Right hindlimb (tissue), 1 donor: ENCODE measurements at places on chromosomes 1 and 21.

- no peak for DNase-seq
Observed at GRCh38 chr1:46184920-46185658, 8.8 kb upstream of the P3R3URF start.

DNA sequence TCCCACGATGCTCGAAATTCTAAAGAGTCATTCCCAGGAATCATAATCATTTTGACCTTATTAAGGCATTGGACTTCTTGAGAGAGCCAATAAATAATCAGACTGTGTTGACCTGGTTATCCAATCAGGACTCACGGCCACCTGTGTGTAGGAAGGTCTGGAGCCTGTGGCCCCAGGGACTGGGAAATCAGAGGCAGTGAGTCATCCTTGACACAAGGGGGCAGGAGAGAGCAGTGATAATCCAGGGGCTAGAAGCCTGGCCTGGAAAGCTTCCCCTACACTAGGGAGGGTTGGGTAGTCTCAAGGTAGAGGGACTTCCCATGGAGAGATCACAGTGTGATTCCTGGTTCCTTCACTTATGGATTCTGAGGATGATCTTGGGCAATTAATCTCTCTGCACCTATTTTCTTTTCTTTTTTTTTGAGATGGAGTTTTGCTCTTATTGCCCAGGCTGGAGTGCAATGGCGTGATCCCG lies 4.7 kb downstream of the MR1 start:
- peak; percentile 38 for DNase-seq

DNA sequence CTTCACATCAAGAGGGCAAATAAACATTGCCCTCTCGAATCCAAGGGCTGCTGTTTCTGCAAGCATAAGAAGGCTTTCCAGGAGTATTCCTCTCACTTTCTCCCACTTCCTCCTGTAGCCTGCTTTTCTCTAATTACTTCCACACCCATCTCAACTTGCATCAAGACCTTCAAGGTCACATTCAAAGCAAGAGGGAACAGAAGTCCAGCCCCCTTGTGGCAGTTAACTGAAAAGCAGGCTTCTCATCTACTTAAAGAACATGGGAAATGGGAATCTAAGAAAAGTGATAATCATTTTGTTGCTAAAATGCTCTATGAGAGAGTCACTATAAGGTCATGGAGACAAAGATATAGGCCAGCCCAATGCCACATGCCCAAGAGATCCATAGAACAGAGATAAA lies 874.4 kb downstream of the KCNT2 start:
- DNase-seq: no peak

DNA sequence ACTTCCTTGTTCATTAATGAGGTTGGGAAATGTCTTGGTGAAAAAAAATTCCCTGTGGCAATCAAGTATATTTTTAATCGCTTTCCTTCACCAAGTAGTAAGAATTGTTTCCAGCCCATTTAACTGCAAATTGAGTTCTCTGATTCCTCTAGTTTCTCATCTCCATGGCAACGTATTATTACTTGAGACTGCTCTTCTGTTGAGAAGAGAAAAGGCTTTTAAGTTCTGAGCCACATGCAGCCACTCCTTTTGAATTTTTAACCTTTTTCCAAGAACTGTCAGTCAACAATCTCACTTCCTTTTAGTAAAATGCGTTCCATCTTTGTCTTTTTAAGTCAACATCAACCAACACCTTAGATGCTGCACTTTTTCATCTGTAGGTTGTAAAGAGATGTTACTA lies 75.7 kb upstream of the KIAA1614 start:
- DNase-seq: no peak

DNA sequence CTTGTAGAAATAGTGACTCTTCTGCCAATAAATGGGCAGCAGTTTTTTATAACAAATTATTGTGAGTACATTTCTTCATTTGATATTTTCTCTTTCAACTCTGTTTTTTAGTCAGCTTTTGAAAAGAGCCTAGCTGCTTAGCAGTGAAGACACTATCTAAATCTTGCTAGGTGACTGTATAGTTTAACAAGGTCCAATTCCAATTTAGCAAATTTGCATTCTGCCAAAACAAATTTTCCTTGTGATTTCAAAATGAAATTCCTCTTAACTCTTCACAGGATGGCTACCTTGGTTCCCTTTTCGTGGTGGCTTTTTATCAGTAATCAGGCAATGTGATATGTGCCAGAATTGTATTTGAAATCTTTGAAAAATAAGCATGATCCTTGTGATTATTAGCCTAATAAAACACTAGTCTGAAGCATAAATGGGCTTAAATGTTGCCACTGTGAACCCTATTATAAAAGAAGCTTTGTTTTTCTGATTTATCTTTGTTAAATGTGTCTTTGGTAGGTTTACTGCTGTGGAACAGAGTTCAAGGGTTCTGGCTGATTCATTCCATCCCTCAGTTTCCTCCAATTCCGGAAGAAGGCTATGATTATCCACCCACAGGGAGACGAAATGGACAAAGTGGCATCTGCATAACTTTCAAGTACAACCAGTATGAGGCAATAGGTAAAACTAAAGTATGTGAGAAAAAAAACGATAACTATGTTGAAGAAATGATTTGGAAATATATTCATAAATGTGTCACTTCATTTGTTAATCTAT lies 12.2 kb downstream of the DNASE2B start:
- DNase-seq: no peak
